Activated naive CD8-positive, alpha-beta T cell treated with anti-CD3 and anti-CD28 coated beads, Interleukin-2, amount 10 ng/mL, durations not matched to agents 7 days and 5 days (primary cell): ENCODE measurements at places on chromosomes 4 and X.

- peak overlapping the region; percentile 96 for H3K27ac ChIP-seq
- peaks cover 70% of the 10 kb centered on the region for H3K36me3 ChIP-seq
- H3K4me1 ChIP-seq, result peaks cover 37% of the 10 kb centered on the region
Measured at GRCh38 chr4:83108101-83108861, 6.2 kb downstream of the PLAC8 start.

DNA sequence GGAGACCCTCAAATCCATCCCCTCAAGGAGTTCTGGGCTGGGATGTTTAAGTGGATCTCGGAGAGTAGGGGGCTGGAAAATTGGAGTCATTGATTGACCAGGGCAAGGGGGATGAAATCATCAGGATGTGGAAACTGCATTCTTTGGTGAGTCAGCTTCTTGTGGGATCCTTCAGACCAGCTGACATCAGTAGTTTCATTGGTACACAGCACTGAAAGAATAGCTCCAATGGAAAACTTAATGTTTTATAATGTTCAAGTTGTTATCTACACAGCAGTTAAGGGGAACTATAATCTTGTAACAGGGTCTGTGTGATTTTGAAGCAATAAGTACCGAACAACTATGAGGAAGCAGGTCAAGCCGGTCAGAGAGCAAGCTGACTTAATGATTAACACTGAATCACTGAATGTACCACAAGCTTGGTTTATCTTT, 506.1 kb downstream of the RPA4 start:
- H3K27me3 ChIP-seq, result no peaks in the 10 kb centered on the region
- H3K4me3 ChIP-seq, result no peak overlapping the region
- H3K36me3 ChIP-seq, result peaks cover 6% of the 10 kb centered on the region

- H3K4me3 ChIP-seq, result no peak overlapping the region
- peaks cover 4% of the 10 kb centered on the region for H3K27me3 ChIP-seq
- no peak overlapping the region for H3K27ac ChIP-seq
- H3K4me1 ChIP-seq, result no peaks in the 10 kb centered on the region
- no peaks in the 10 kb centered on the region for H3K36me3 ChIP-seq
- no peak for DNase-seq
Measured at GRCh38 chrX:22347491-22347890, 74.8 kb downstream of the CBLL2 start.

DNA sequence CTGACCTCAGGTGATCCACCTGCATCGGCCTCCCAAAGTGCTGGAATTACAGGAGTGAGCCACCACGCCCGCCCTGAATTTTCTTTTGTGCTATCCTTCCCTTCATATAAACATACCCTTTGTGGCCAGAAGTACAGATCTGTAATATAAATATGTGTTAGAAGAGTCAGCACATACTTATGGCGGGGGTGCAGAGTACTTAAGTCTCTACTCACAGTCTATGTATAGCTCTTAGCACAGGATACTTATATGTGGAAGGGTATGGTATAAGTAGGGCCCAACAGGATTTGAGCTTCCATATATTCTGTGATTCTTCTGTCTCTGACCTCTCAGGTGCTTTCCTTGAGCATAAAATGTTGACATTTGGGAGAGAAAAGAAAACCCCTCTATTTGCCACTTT, 18.2 kb downstream of the CXorf58 start:
- H3K27ac ChIP-seq, result no peak overlapping the region
- DNase-seq, result no peak
- H3K36me3 ChIP-seq, result peaks cover 2% of the 10 kb centered on the region
- H3K4me3 ChIP-seq, result no peak overlapping the region

GRCh38 chr4:102722740-102723139, 38.0 kb downstream of the MANBA start:
- no peak overlapping the region for H3K27ac ChIP-seq
- H3K36me3 ChIP-seq, result peaks cover 48% of the 10 kb centered on the region
- H3K4me1 ChIP-seq, result no peaks in the 10 kb centered on the region
